ENCODE measurements at places on chromosomes 16 and 17.
A peak's percentile ranks its signal among the peaks of the same experiment; 100 is the strongest.

DNA sequence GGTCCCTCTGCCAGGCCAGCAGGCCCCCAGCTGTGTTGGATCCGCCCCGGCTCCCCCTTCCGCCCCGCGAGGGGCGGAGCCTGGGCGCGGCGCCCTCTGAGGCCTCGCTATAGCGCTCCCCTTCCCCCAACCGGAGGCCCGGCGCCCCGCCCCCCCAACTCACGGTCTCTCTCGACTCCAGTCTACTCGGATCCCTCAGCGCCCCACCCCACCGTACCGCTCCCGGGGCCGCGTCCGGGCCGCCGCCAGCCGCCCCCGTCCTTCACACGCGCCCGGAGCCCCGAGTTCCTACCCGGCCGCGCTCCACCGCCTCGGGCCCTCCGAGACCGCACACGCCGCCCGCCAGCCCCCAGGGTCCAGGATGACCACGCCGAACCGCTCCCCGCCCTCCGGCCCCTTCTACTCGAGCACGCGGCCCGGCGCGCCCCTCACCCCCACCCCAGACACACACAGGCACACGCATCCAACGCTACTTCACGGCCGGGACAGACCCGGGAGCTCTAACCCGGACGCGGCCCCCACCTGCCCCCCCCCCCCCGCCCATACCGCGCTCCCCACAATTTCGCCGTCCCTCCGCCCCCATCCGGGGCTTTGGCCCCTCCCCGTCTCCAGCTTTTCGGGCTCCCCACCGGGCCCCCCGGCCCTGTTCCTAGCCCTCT, 1.4 kb downstream of the PHF23 start:
- no peak for DNase-seq

DNA sequence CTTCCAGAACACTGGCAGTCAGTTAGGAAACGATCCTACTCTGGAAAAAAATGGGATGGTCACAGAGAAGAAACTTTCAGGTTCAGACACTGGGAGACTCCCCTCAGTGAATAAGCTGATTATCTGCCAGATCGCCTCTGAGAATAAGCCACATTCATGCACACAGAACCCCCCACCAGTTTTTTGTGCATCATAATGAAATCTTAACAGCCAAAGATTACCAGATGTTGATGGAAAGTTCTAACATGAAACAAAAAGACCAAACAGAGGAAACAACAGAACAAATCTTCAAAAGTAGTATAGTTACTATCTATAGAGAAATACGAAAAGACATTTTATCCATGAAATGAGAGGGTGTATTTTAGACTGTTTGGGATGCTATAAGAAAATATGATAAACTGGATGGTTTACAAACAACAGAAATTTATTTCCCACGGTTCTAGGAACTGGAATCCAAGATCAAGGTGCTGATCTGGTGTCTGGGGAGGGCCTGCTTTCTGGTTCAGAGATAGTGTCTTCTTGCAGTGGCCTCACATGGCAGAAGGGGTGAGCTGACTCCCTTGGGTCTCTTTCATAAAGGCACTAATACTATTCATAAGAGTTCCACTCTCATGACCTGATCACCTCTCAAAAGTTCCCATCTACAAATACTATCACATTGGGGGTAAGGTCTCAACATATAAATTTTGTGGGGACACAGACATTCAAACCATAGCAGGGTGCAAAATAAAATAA, 8.0 kb upstream of the AMZ2 start:
- DNase-seq, result no peak

DNA sequence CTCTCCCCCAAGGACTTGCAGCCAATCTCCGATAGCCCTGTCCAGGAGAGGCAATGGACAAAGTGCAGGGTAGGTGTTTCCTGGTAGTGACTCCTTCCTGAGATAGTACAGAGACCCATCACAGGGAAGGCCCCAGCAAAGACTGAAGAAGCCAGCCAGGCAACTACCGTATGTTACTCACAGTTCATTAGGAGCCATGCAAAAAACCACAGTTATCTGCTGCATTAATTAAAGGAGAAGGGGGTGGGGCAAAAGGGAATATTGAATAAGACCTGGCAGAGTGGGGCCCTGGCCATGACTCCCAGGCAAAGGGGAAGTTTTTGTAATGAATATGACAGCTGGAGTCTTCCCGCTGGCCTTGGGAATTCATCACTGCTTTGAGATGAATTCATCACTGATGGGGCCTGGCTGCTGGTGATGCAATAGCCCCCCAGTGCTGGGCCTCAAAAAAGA, 2.5 kb upstream of the SLC13A2 start:
- no peak for DNase-seq

GRCh38 chr17:79836972-79837887, 2.0 kb downstream of the CBX4 start:
- DNase-seq, result peak; percentile 69

GRCh38 chr17:47684535-47685193, 9.3 kb upstream of the TBKBP1 start:
- no peak for DNase-seq

DNA sequence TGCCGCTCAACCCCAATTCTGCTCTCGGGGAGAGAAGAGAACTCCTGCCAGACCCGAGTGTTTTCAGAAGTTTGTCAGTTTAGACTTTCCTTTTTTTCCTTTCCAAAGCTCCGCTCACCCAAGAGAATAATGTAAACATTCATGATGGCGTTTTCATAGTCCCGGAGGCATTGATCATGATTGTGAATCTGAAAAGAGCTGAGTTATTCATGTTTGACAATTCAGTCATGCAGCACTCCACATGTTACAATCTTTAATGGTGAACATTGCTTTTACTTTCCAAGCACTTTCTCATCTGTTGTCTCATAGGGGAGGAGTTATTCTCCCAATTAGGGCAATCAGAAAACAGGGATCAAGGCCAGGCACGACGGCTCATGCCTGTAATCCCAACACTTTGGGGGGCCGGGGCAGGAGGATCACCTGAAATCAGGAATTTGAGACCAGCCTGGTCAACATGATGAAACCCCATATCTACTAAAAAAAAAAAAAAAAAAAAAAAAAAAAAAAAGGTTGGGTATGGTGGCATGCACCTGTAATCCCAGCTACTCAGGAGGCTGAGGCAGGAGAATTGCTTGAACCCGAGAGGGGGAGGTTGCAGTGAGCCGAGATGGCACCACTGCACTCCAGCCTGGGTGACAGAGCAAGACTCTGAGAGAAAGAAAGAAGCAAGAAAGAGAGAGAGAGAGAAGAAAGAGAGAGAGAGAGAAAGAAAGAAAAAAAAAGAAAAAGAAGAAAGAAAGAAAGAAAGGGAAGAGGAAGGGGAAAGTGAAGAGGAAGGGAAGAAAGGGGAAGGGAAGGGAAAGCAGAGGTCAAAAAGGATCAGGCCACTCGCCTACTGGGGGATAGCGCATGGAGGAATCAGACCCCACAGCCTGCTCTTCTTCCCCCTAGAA, 70.0 kb upstream of the TNRC6C start:
- DNase-seq, result no peak

DNA sequence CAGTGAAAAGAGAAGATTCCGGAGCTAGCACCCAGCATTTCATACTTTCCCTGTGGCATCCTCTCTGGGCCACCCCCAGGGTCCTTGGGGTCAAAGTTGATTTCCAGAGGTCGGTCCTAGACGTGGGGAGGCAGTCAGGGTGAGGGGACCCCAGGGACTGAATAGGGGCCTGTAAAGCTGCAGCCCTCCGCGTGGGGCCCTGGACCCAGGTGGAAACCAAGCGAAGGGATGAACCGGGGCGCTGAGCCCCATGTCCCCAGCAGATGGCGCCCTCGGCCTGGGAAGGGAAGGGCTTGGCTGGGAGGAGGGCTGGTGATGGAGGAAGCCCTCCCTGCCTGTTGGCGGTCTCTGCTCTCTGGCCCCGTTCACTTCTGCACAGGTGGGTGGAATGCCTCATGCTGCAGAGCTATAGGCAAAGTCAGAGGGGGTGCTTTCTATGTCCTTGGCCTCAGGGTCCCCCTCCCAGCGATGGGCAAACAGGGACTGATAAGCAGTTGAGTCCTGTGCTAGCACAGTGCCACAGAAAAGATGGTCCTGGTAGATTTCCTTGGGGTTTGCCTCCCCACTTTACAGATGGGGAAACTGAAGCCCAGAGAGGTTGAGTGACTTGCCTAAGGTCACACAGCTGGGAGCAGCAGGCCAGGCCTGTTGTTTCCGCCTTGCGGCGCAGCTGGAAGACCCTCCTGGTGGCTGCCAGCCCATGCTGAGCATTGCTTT, 163.4 kb upstream of the CIBAR2 start:
- peak; percentile 22 for DNase-seq

- DNase-seq, result no peak
Measured at GRCh38 chr17:50058296-50058953, 2.5 kb downstream of the ITGA3 start.

All from NCI-H2029 (cell line).